GF-D8 (cell line): ENCODE measurements at places on chromosomes 3 and 15.

- no peak for DNase-seq
Observed at GRCh38 chr3:65950340-65951326, 88.1 kb downstream of the MAGI1 start.

DNA sequence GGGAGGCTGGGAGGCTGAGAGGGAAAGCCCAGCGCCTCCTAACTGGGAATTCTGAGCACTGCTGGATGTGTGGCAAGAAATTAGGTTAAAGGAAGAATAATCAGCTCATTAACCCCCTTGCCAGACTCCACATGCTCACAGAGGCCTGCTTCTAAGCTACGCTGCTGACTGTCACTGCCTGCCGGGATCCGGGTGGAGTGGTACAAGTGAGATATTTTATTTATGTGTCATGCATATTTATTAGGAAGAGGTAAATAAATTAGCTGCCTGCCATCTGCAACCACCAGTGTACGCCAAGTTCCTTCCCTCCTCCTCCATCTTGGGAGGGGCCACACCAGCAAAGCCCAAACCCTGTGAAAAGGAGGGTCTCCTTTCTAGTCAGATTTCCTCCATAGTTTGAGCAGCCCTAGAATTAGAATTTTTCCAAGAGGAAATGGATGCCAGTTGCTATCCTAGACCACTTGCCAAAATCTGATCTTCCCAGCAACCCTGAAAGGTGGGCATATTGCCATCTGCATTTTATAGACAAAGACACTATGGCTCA, 43.5 kb upstream of the GRIP2 start:
- DNase-seq = no peak

DNA sequence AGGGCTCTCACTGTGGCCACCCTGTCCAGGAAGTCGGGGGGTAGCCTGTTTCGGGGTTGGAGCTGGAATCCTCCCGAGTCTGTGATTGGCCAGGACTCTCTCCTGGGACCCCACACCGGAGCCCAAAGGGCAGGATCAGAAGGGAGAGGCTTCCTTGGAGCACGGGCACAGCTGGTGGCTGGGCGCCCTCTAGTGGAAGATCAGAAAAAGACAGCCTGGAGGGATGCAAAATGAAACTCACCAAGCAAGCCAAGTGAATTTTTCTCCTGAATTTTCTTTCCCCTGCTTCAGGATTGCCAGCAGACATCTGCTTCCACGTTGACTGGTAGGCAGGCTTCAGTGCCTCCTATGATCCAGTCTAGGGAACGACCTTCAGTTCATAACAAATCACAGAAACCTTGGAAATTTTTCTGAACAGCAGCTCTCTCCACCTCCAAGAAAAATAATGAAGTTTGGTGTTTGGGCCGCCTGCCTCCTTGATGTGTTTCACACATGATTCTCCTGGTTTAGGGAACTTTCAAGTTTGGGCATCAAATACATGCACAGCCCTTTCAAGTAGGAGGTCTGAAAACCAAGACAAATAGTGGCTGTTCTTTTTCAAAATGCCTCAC, 224.6 kb downstream of the VPS13C start:
- DNase-seq = no peak

DNA sequence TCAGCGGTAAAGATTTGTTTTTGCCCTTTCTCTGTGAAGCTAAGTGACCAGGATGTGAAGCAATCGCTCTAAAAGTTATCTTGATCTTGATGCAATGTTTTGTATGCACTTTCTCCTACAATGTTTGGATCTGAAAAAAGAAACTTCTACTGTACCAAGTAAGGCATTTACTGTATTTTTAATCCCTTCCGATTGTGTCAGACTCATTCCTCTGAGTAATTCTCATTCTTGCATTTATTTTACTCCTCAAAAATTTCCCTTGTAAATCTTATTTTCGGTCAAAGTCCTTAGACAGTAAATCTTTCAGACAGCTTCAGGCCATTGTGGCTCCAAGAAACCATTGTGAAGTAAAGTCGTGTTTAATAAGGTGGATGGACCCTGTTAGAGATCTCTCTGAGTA, 141.9 kb downstream of the TP63 start:
- DNase-seq = no peak

DNA sequence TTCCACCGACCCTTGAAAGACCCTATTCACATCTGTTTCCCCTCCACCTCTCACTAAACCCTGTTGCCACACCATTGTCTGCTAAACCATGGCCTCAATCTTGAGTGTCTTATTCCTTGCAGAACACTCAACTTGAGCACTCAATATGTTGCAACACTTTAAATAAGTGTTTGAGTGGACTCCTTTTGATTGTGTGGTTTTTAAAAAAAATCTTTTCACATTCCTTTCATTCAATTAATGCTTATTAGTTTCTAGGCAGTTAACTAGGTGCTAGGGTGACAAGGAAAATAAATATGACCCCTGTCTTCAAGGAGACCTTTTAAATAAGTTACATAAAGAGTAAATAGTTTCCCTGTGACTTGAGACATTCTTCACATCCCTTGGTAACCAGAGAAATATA, 13.3 kb upstream of the HHLA2 start:
- DNase-seq = no peak

DNA sequence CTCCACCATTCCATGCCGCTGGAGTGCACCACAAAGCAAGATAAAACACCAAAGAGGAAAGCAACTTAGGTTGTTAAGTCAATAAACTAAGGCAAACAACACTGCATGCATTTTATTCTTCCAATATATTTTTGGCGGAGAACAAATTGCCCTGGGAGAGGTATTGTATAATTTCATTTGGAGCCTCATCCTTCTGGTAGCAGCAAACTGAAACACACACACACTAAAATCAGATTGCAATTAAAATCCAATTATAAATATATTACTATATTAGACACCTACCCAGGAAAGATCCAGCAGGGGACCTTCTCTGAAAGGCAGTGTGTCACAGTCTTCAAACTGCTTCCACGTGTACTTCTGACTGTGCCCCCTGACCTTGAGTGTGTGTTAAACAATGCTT, 102.3 kb downstream of the RORA start:
- no peak for DNase-seq

- DNase-seq = no peak
Observed at GRCh38 chr3:113597596-113598354, 65.4 kb downstream of the SIDT1 start.

DNA sequence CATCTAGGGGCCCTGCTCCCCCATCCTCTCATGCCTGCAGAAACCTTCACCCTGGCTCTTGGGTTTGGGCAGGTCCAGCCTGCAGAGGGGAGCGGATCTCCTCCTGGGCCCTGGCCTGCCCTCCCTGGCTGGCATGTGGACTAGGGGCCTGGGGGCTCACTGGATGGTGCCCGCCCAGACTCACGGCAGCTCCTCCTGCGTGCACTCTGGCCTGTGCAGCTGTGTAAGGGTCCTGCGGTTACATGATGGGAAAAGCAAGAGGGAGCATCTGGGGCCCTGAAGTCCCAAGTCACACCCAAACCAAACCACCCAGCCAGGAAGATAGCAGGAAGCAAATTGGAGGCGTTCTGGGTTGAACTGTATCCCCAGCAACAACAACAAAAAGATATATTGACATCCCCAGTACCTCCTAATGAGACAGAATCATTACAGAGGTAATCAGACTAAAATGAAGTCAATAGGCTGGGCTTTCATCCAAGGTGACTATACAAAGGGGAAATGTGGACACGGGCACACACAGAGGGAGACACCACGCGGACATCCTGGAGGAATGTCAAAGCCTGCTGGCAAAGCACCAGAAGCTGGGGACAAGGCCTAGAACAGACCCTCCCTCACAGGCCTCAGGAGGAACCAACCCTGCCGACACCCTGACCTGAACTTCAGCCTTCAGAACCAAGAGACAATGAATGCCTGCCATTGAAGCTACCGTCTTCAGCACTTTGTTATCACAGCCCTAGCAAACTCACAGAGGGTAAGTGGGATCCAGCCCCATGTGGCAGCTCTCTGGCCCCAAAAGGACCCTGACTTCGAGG, 10.4 kb upstream of the CLK3 start:
- DNase-seq = no peak

DNA sequence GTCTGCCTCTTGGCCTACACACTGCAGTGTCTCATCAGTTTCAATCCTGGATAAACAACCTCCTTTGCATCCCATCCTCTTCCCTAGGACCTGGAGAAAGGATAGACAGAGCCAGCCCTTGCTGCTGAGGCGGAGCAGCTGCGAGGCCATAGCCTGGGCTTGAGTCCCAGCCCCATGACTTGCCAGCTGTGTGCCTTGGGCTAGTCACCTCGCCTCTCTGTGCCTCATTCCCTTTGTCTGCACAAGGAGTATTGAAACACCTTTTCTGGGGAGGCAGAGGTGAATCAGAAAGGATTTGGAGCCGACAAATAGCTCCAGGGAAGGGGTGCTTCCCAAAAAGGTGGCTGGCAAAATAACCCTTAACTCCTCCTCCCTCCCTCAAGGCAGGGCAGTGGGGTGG, 65.0 kb upstream of the SLC6A1 start:
- no peak for DNase-seq

DNA sequence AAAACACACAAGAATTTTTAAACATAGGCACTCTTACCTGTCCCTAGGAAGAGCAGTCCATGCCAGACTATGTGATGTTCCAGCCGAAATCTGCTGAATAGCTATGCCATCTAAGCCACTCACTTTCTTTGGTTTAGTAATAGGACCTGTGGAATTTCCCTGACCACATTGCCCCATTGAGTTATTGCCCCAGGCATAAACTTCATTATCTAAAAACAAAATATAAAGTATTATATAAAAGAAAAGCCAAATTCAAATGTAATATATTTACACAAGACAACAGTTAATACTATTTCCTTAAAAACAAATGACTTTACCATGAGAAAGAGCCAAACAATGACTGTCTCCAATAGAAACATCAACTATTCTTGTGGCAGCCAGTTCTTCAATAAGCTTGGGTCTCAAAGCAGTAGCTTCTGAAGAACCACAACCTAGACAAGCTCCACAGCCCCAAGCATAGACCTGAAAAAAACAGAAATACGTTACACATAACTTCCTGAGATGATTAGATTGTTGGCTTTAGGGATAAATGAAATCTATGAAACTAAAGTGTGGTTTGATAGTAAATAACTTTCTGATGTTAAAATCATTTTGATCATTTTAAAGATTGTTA, 84.3 kb downstream of the HERC1 start:
- no peak for DNase-seq

GRCh38 chr3:42763021-42763420, 10.0 kb downstream of the CCDC13 start:
- no peak for DNase-seq

GRCh38 chr15:99719096-99719541, 14.1 kb downstream of the LYSMD4 start:
- DNase-seq = no peak

DNA sequence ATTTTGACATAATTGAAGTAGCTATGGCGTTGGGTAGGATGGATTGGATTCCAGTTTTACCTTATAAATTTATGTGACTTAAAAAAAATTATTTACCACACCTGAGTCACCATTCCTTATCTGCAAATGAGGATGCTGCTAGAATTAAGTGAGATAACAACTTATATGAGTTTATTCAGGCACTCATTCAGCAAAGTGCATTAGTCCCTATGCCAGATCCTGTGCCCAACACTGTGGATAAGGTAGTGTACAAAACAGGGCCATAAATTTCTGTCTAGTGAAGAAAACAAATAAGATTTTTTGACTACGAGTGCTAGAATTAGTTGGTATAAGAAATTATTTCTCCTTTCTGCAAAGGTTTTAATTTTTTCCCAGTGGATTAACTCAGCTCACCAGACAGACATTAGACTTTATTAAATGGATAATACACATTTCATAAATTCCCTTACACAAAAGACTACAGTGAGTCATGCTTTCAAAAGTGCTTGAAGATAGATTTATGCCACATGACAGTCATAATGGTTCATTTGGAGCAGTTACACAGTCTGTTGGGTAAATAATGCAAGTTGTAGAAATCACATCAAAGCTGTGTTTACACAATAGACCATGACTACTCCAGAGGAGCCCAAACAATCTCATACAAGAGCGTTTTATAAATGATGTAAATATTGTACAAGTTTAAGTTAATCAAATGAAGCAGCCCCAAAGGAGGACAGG, 129.9 kb upstream of the TGFBR2 start:
- no peak for DNase-seq

- no peak for DNase-seq
Observed at GRCh38 chr15:58014470-58014869, 51.0 kb downstream of the ALDH1A2 start.

DNA sequence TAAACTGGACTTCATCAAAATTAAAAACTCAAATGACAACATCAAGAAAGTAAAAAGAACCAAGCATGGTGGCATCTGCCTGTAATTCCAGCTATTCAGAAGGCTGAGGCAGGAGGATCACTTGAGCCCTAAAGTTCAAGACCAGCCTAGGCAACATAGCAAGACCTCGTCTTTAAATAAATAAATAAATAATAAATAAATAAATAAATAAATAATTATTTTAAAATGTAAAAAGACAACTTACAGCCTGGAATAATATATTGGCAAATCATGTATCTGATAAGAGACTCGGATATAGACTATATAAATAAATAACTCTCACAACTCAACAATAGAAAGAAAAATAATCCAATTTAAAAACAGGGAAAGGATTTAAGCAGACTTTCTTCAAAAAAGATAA, 4.3 kb upstream of the PPARG start:
- DNase-seq = no peak

DNA sequence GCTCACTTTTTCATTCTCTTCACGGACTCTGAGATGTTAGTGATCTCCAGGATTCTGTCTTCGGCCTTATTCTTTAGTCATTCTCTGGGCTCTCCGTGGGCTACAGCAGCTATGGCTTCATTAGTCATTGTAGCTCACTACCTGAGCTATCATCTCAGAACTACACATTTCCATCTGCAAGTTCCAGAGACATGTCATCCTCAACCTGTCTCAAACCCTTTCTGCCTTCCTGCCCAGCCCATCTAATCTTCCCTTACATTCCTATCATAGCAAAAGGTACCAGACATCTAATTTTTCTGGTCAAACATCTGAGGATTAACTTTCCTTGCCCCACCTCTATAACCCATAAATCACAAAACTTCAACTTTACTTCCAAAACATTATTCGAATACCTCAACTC, 13.2 kb downstream of the TSPAN3 start:
- DNase-seq = no peak

DNA sequence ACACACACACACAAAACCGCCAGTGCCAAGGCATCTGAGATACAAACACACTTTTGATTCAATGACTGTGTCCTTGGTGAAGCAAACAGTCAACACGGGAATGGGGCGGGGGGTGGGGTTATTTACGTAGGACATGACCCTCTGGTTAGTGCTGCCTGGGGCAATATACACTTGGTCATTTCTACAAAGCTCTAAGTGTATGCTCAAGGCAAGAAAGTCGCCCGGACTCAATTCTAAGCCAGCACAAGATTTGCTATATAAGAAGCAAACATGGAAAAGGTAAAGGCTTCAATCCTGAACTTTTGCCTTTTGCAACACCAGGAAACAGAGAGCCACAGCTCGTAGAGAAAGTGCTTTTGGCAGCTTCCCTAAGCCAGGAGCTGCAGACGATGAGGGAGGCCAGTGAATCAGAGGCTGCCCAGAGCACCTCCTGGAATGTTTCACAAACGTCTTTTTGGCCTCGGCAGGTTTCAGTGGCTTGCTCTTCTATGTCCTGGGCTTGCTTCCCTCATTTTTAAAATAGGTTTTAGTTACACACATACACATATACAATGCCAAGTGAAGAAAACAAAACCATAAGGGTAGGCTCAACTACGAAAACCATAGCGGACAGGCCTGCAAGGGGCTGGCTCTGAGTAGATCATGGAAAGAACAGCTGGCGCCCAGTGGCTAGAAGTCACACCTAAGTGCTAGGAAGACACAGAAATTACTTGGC, 73.6 kb downstream of the TM4SF4 start:
- no peak for DNase-seq

GRCh38 chr3:182484682-182485081, 308.6 kb upstream of the ATP11B start:
- DNase-seq = no peak

GRCh38 chr15:98943601-98944151, 63.9 kb downstream of the PGPEP1L start:
- no peak for DNase-seq
